ENCODE measurements at places on chromosomes 1 and 21.

GRCh38 chr1:25431955-25432719 lies 1.4 kb downstream of the MACO1 start:
- no peak for DNase-seq

- DNase-seq, result no peak
Observed at GRCh38 chr1:91613595-91613994, 112.9 kb downstream of the CDC7 start.

GRCh38 chr1:50208315-50208714 lies 99.6 kb downstream of the ELAVL4 start:
- no peak for DNase-seq

GRCh38 chr1:72278461-72278860 lies 3.9 kb downstream of the NEGR1 start:
- no peak for DNase-seq

DNA sequence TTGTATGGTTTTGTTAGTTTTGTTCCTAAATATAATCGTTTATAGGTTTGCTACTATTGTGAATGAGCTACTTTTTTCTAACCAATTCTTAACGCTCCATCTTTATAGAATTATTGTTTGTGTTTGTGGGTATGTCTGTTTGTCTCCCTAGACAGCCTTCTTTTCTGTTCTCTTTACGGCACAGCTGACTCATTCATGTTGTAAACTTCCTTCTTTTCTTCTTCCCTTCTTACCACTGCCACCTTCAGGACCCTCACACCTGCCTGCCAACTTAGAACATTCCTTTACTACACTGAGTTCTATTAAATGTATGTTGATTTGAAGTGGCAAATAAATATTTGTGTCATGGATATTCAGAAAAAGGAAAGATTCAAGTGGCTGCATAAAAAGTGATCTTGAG lies 29.1 kb downstream of the AK5 start:
- DNase-seq, result no peak

All from activated naive CD4-positive, alpha-beta T cell treated with Interleukin-2 at 50 U/mL for 16 hours (primary cell).